ENCODE measurements at places on chromosomes 12 and 14.

DNA sequence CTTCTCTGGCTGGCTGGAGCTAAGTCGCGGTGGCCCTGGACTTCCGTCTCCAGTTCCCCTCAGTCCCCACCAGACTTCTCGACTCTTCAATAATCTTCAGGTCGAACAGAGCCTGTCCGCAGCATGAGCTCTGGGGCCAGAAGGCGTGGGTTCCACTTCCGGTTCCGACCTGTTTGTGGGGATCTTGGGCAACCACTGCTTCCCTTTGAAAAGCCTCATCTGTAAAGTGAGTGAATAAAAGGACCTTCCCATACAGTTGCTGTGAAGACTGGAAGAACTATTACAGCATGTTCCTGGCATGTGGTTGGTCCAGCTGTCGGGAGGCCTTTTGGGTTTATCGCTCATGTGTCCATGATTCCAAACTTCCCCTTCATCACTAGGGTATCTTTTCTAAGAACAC is 19.4 kb downstream of the ADGRD1 start:
- no peak for DNase-seq

- DNase-seq: peak; percentile 68
Observed at GRCh38 chr12:121189619-121190155, 20.2 kb upstream of the P2RX4 start.

GRCh38 chr14:81352413-81352812 is 47.7 kb downstream of the STON2 start:
- no peak for DNase-seq

GRCh38 chr12:75783093-75783877 is 248.3 kb downstream of the PHLDA1 start:
- DNase-seq: no peak

- DNase-seq: peak; percentile 21
Observed at GRCh38 chr12:90959538-90960139, 4.7 kb upstream of the CCER1 start.

- no peak for DNase-seq
Observed at GRCh38 chr14:58898655-58899316, 261.0 kb downstream of the DACT1 start.

GRCh38 chr12:91507754-91508153 is 325.1 kb upstream of the DCN start:
- no peak for DNase-seq

GRCh38 chr12:125057708-125058107 is 7.5 kb upstream of the AACS start:
- DNase-seq: no peak

DNA sequence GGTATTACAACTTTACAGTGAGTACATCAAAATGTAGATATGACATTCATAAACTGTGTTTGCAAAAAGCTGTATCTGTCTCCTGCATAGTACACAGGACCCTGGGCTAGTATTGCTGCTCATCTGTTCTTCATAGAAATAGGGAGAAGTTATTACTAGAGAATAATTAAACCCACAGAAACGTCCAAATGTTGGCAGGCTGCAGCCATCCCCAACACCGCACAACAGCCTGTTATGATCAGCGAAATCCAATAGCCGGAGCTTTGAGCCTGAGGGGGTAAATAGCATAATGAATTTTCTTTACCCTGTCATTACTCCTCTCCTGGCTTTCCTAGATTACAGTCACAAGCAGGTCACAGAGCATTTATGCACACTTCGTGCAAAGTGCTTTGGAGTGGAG is 178.0 kb downstream of the DACT1 start:
- no peak for DNase-seq

DNA sequence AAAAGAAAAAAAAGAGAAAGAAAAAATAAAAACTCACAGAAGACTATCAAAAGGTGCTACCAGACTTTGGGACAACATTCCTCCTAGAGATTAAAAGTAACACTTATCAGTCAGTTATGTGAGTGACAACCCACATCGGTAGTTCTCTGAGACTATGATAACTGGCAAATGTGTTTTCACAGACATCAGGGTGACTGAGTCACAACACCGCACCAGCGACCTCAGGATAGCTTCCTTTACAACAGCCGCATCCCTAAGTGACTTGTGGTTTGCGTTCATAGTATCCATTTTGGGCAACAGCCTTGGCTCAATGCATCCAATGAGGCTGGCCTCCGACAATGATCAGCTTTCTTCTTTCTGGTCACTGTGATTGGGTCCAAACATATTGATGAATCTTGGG is 359.1 kb downstream of the TMEM132D start:
- DNase-seq: no peak

DNA sequence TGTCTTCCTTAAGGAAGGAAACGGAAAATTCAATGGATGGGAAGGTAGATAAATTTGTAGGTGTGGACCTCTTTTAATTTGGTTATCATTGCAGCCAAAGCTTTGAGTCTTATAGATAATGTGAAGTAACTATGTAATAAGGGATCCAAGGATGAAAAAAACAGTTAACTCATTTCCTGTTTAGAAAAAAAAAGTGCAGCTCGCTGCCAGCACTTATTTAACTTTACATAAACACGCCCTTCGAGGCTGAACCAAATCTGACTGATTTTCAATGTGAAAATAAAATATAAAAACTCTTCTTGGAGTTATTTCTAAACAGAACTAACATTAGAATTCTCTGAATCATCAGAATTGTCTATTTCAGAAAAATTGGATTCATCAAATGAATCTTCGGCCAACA is 7.0 kb downstream of the NUBPL start:
- DNase-seq: no peak

DNA sequence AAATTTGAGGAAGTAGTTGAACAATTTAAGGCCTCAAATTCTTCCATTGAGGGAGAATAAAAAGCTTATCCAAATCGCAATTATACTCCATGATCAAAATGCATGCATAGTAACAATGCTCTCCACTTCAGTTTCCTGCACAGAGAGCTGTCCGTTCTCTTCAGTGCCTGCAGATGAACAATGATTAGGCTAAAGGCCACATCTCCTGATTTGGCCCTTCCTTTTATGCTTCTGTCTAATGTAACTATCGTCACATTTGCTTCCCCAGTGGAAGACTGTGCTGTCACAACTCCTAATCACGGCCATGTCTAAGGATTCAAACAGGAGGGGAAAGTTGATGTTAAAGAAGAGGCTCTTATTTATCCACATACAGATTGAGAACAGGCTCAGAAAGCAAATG is 113.6 kb upstream of the NPAS3 start:
- no peak for DNase-seq

DNA sequence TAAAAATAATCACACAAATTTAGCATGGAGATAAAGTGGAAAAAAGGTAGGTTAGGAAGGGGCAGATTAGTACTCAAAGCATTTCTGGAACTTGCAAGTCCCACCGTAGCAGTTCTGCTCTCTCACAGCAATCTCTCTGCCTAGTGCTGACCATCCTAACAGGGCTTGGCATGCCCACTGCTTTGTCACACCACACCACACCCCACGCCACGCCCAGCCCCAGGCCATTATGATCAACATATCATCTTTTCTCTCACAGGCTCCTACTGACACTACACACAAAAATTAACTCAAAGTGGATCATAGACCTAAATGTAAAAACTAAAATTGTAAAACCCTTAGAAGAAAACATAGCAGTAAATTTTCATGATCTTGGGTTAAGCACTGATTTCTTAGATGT is 273.7 kb downstream of the DAD1 start:
- no peak for DNase-seq

- DNase-seq: no peak
Observed at GRCh38 chr14:51458563-51458955, 193.2 kb upstream of the FRMD6 start.

GRCh38 chr12:19261773-19262172 is 132.2 kb downstream of the PLEKHA5 start:
- DNase-seq: no peak

DNA sequence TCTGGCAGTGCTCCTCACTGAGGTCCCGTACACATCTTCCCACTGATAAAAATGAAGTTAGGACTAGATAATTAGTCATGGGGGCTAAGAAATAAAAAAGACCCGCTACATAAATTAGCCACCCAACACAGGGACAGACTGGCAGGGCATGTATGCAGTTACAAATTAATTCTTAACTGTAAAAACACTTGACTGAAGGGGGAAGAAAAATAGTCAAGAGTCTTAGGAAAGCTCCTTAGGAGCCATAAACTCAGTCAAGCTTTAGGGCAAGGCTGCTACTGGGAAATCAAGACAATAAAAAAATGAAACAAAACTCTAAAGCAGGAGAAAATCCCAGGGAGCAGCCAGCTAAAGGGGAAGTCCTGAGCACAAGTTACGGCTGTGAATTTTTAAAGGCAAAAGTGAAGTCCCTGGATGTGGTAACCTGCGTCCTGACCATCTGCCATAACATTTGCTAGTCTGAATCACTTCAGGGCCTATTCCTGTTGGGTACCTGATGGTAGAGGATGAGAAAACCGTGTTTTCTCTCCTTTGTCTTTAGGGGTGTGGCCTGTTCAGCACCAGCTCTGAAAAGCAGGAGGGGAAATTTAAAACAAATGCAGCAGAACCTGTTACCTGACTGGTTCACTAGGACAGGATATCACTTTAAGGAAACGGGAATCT is 7.5 kb upstream of the NPFF start:
- DNase-seq: no peak

- no peak for DNase-seq
Observed at GRCh38 chr12:73308079-73308478, 1035.9 kb downstream of the TRHDE start.

DNA sequence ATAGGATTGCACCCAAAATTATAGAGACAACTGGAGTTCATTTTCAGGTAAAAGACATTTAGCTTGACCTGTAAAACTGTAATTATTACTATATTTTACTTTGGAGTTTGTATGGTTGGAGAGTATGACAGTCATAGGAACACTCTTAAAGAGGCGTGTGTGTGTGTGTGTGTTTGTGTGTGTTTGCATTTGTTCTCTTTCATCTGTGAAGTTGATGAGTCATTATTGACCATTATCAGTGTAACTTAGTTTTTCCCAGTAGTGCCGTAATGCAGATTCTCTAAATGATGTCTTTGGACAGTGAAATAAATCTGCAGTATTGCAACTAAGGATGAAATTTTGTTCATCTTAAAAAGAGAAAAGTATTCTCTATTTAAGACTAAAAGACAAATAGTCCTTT is 13.0 kb downstream of the WASHC4 start:
- DNase-seq: peak; percentile 25
